NCI-H1694 treated with DMSO at 0.1 percent for 48 hours (cell line): ENCODE measurements at places on chromosomes 12 and 14.

DNA sequence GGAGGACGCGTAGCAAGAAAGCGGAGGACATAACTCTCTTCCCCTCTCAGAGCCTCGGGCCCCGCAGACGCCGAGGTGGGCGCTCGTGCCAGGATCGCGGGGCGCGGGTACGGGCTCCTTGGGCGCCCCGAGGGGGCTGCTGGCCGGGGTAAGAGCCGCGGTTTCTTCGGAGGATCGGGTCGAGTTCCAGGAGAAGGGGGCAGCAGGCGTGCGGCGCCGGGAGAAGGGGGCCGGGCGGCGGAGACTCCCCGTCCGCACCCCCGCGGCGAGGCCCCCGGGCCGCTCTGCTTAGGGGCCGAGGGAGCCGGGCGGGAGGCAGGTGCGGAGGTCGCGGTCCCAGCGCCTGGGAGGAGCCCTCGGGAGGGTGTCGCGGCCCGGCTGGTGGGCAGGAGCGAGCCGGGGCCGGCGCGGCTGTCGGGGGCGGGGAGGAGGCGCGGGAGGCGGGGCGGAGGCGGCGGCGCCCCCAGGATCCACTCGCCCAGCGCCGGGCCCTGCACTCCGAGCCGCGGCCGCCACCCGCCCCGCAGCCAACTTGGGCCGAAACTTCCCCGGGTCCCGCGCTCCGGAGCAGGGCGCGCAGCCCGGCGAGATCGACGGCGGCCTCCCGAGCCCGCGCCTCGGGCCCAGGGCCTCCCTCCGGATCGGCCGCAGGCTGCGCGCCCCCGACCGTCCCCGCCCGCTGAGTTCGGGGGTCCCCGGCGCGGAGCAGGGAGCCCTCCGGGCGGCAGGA lies 64.4 kb downstream of the FBXL14 start:
- DNase-seq = no peak

DNA sequence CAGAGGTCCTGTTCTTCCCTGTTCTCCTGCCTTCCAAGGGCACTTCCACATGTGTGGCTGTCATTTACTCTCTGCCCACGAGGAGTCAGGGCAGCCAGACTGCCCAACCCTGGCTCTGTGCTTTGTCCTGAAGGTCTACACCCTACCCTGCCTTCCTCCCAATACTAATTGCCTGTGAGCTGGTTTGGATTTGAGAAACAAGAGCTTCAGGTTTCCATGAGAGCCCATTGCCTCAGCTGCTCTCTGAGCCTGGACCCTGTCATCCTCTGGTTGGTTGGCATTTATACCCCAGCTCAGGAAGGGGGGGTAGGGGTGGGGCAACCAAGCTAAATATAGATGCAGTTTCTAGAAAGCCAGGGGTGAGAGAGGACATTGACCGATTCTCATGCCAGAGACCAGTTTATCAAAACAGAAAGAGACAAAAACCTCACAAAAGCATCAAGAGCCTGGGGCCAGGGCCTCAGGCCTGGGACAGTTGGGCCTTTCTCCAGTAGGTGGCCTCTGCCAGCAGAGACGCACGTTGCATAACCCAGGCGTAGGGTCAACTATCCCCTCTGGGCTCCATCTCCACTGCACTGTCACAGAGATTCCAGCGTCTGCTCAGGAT lies 34.5 kb downstream of the VDR start:
- no peak for DNase-seq

DNA sequence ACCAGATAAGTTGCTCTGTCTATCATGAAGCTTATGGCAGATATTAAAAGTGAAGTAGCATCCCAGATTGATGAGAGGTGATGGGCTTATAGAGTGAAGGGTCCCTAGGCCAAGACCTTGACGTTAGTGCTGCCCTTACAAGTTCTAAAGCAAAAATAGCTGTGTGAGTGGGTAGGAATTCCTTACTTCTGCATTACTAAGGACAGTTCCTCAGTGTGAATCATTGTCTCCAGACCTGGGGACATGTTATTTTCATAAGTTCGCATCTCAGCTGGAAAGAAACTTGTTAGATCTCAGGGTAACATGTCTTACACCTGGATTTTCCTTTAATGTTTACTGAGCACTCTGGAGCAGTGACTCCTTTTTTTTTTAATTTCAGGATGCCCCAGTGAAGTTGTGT lies 28.7 kb downstream of the MAPKAPK5 start:
- DNase-seq = no peak

- no peak for DNase-seq
Observed at GRCh38 chr14:100442036-100442435, 118.9 kb downstream of the SLC25A47 start.

GRCh38 chr12:12294215-12295005 lies 27.6 kb upstream of the LRP6 start:
- no peak for DNase-seq

GRCh38 chr12:29322157-29322556 lies 58.8 kb downstream of the ERGIC2 start:
- DNase-seq = no peak

- DNase-seq = no peak
Observed at GRCh38 chr12:21438643-21439042, 1.2 kb downstream of the PYROXD1 start.

GRCh38 chr12:26401874-26402273 lies 206.5 kb downstream of the SSPN start:
- DNase-seq = no peak
